ENCODE measurements at places on chromosomes 11 and 22.

- DNase-seq, result no peak
Measured at GRCh38 chr11:4464216-4465159, 15.4 kb downstream of the OR52K2 start.

GRCh38 chr11:79678780-79679452 lies 238.1 kb upstream of the TENM4 start:
- DNase-seq, result no peak

DNA sequence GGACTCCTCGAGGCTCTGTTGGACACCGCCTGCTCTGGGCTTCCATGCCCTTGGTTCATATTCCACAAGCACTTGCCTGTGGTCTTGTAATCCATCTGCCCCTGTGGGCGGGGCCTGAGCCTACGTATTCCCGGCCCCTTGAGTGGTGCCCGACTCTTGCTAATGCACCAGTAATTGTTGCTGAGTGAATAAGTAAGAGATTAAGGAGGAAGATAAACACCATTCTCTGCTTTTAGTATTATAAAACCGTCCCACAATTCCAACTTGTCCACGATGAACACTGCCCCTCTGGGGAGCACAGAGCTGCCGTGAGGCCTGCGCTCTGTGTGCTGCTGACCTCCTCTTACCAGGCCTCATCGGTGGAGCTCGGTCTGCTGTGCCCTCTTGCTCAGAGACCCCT lies 50.3 kb downstream of the MICAL2 start:
- DNase-seq, result no peak

GRCh38 chr11:35951680-35952079 lies 7.8 kb downstream of the LDLRAD3 start:
- DNase-seq, result no peak

DNA sequence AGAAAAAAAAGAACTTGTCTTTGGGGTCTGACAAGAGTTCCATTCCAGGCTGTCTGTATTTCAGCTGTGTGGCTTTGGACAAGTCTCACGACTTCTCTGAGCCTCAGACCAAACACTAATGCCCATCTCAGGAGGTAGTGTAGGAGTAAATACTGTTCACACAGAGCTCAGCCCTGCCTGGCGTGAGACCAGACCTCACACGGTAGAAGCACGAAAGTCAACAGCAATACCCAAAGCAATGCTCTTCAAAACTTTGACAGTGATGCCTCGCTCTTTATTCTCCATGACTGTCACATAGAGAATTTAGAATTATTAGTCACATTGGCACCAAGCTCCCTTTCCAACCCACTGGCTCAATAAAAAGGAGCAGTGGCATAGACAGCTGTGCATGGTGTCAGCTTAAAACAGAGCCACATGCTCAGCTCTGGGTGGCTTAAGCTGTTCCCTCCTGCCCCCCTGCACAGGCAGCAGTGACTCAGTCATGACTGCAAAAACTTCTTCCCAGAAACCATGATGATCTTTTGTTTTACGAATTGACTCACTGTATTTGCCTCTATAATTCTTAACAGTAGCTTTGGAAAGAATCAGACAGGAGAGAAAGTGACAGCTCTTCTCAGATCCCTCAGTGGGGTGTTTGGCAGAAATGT lies 74.0 kb upstream of the PHF21B start:
- no peak for DNase-seq

- no peak for DNase-seq
Measured at GRCh38 chr11:77865805-77866204, 44.9 kb downstream of the AAMDC start.

DNA sequence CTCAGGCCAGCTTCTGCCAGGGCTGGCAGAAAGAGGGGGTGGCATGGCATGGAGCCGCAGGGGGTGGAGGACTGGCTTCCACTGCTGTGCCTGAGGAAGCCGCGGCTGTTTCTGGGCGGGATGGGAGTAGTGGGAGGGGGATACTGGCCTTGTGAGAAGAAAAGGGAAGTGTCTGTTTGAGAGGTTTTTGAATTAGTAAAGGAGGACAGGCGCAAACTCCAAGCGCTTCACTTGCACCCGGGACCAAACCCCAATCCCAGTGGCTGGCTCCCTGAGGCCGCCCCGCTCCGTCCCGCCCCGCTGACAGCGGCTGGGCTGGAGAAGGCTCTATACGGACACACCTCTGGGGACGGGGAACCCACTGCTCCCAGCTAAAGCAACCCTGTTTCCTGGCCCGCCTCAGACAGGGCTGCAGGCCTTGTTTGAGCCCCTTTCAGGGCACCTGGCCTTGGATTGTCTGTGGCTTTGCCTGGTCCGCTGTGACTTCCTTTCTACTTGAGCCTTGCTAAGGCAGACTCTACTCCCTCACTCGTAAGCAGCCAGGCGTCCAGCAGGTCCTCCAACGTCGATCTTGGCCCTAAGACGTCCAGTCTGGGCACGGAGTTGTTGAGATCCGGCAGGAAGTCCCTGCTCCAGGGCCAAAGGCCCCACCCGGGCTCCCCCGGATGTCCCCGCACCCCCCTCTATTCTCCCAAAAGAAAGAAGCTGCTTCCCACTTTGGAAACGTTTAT lies 2.2 kb downstream of the APOA1 start:
- DNase-seq, result no peak

- no peak for DNase-seq
Measured at GRCh38 chr11:68324695-68325094, 12.3 kb downstream of the LRP5 start.

- DNase-seq, result no peak
Measured at GRCh38 chr11:43894546-43894945, 13.9 kb downstream of the ALKBH3 start.

DNA sequence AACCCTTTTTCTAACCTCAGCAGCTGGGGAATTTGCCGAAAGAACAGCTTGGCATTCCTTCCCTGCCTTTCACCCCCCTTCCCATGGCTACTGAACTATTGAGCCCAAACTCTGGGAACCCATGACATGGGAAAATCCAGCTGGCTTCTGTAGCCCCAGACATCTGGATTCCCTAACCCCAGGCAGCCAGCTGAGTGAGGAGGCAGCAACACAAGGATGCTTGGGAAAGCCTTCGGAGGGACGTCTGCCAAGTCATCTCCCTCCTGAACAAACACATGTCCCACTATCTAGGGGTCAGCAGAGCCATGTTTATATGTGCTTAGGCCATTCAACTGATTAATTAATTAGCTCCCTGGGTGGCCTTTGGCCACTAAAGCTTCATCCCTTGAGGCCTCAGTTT lies 21.6 kb downstream of the LRRC55 start:
- no peak for DNase-seq

DNA sequence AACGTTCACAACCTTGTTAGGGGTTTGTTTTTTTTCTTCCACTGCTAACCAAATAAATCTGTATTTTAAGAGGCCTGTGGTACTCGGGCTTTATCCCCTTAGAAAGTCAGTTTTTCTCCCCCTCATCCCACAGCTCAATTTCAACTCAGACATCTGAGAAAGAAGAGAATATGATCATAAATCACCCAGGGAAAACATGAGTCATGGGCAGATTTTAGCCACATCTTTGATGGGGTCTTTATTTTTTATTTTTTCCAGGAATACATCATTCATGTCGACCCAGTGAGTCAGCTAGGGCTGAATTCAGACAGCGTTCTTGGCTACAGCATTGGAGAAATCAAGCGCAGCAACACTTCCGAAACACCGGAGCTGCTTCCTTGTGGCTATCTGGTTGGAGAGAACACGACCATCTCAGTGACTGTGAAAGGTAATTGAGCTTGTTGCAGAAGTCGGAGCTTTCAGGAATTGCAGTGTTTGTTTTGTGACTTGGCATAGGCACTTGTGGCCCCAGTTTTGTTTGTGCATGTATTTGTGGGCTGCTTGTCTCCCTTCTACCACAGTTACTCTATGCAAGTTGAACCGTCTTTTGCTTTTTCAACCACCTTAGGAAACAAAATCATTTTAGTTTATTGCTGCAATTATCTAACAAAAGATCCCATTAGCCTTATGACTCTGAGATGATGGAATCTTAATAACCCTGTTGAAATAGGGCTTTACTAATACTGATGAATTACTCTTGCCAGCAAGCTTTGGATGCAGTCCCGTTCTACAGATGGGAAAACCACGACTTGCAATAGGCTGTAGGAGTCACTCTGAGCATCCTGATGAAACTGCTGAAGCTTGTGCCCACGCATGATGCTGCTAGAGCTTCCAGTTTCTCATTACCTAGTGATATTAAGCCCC lies 62.7 kb downstream of the DBX1 start:
- DNase-seq, result no peak

DNA sequence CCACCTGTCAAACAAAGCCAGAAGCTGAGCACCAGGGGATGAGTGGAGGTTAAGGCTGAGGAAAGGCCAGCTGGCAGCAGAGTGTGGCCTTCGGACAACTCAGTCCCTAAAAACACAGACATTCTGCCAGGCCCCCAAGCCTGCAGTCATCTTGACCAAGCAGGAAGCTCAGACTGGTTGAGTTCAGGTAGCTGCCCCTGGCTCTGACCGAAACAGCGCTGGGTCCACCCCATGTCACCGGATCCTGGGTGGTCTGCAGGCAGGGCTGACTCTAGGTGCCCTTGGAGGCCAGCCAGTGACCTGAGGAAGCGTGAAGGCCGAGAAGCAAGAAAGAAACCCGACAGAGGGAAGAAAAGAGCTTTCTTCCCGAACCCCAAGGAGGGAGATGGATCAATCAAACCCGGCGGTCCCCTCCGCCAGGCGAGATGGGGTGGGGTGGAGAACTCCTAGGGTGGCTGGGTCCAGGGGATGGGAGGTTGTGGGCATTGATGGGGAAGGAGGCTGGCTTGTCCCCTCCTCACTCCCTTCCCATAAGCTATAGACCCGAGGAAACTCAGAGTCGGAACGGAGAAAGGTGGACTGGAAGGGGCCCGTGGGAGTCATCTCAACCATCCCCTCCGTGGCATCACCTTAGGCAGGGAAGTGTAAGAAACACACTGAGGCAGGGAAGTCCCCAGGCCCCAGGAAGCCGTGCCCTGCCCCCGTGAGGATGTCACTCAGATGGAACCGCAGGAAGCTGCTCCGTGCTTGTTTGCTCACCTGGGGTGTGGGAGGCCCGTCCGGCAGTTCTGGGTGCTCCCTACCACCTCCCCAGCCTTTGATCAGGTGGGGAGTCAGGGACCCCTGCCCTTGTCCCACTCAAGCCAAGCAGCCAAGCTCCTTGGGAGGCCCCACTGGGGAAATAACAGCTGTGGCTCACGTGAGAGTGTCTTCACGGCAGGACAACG lies 11.7 kb downstream of the CXCR5 start:
- DNase-seq, result no peak

GRCh38 chr11:4164884-4165590 lies 70.4 kb downstream of the RRM1 start:
- DNase-seq, result no peak

GRCh38 chr22:17056058-17056457 lies 28.7 kb upstream of the IL17RA start:
- no peak for DNase-seq

- DNase-seq, result no peak
Measured at GRCh38 chr22:45516163-45516562, 13.5 kb downstream of the FBLN1 start.

DNA sequence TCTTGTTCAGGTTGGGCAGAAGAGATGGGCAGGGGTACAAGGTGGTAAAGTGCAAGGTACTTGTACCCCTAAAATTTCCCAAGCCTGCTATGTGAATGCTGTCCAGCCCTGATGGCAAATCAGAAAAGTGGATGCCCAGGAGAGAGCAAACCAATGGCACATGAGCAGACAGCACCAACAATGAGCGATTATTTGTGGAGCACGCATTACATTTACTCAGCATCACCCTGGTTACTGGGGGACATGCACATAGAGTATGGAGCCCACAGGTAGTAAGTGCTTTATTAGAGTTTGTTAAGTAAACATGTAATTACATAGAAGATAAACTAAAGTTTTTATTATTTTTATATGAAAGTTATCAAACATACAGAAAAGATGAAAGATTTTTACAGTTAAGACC lies 165.7 kb downstream of the NTM start:
- DNase-seq, result no peak

DNA sequence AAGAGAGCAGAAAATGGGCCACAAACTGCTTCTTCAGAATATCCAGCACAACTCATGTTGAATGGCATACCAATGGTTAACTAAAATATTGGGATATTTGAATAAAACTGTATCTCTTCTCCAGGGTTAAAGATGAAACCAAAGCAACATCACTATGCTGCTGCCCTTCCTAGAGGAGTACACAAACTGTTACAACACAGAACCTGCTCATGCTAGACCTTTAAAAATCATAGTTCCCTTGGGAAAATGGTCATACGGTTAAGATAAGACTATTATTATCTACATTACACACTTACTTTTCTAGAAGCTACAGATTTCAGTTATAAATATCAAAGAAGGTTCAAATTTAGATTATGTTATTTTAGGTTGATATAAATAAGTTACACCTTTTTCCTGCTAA lies 78.6 kb upstream of the TP53AIP1 start:
- no peak for DNase-seq

Measured in neuronal stem cell (in vitro differentiated cells).